ENCODE measurements at places on chromosomes 2 and 18.

- DNase-seq = no peak
Measured at GRCh38 chr2:121626777-121627524, 22.3 kb downstream of the CLASP1 start.

DNA sequence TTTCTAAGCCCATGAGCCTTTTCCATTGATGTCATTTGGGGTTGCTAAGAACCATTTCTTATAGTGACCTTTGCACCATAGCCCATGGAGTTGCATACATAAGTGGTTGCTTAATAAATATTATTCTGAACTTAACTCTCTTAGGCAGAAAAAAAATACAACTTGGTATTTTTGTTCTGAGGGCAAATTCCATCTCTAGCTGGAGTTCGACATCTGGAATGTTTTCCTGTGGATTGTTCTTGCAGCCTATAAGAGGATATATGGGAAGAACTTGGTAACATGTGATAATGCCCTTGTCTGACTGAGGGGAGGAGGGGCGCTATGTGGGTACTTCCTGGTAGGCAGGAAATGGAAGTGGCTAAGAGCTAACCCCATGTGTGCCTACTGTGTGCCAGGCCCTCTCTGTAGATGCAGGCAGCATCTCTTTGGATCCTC lies 20.7 kb downstream of the IGFBP2 start:
- no peak for DNase-seq

GRCh38 chr2:240604291-240604938 lies 17.9 kb downstream of the CAPN10 start:
- DNase-seq = peak; percentile 55

DNA sequence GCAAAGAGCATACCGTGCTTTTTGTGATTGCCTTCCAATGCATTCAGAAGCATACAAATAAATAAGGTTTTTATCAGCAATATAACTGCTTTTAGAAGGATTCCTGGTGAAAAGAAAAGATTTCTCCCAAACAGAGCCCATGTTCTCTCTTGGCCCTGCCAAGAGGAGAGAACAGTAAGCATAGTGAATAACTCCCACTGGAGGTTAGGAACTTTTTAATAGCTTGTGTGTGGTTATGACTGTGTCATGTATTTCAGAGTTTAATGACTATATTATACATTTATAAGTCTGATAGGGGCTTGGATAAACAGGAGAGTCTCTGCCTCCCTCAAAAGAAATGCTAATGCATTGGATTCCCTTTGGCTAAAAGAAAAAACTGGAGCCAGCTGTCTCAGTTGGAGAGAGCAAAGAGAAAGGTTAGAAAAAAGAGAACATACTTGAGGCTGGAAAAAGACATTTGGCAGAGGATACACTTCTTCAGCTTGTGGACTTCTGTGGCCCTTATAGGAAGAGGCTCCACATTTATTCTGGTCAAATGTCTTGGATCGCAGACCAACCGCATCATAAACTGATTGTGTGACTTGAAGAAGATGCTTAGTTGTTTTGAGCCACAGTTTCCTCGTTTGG lies 63.0 kb upstream of the SPRED2 start:
- DNase-seq = no peak

GRCh38 chr2:217248312-217248935 lies 388.6 kb upstream of the TNP1 start:
- no peak for DNase-seq

DNA sequence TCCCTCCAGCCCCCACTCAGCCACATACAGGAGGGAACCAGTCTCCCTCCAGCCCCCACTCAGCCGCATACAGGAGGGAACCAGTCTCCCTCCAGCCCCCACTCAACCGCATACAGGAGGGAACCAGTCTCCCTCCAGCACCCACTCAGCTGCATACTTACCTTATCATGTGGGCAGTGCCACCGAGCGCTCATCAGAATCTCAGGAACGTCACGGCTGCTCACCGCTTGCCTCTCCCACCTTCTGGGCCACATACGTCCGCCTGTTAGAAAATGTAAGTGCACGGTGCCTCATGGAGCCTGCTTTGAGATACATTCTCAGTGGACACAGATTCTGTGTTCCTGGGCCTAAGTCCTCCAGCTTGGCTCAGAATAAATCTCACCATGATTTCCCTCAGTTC lies 124.8 kb downstream of the PXDN start:
- DNase-seq = no peak

DNA sequence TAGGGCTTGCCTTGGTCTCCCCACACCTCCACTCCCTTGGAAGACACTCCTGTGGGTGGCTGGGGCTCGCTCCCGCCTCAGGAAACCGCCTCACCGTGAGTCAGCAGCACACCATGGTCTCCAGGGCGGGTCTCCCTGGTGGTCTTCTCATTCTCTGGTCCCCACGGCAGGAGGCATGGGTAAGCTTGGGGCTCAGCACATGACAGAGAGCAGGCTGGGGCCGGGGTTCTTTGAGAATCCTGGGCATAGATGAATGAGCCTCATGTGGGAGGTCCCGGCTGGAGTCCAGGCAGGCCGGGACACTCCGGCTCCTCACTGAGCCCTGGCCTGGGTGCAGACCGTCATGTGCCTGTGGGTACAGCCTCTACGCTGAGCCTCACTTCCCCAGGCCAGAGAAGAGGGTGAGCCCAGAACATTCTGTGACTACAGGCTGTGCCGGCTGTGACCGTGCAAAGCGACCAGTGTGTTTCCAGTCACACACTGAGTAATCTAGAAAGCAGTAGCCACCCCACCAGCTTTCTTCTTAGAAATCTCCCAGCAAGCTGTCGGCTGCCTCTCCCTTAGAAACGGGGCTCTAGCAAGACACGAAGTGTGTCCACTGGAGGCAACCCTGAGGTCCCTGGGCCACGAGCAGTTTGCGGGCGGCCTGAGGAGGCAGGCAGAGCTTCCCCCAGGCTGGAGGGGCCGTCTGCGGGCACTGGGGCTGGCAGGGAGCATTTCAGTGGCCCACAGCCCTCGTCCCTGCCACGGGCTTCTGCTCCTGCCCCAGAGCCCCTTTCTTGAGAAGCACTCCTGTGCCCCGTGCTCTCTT lies 93.1 kb downstream of the RHOB start:
- DNase-seq = no peak

GRCh38 chr18:75799449-75800330 lies 372.2 kb upstream of the SMIM21 start:
- no peak for DNase-seq
